ENCODE measurements at places on chromosomes 6 and 20. TPM values are rescaled to one million over a fixed set of nuclear protein-coding genes. Genes with fewer than 3 reads are reported as not detected.

Gene TDRD6
- not detected for total RNA-seq

Gene C2
- 1.3 TPM for total RNA-seq

Gene OR12D3
- not detected for total RNA-seq

Gene DEFB132
- total RNA-seq: not detected

Gene TRIM15
- total RNA-seq: not detected

Gene MTFR2
- 3.7 TPM for total RNA-seq

Gene ZC2HC1B
- total RNA-seq: not detected

Gene ANGPT4
- total RNA-seq: not detected

Gene RAET1G
- total RNA-seq: 0.76 TPM

Gene UQCC2
- total RNA-seq: 14.9 TPM

- no peak for DNase-seq
Measured at GRCh38 chr6:37686111-37686510, 11.6 kb downstream of the MDGA1 start.

DNA sequence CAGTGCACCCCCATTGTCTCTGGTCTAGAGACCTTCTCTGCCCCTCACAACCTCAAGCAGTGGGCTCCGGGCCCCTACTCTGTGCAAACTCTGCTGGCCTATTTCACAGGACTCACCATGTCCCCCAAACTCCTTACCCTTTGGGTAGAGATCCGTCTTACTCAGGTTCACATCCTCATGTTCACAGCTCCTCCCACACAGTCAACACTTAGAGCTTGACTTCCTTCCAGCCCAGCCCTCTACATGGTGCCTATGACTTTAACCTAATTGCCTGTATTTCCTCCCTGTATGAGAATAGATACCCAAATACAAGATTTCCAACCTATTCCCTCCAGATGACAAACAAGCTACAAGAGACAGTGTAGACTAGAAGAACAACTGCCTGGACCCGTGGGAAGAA, 528.6 kb upstream of the JARID2 start:
- DNase-seq: no peak

DNA sequence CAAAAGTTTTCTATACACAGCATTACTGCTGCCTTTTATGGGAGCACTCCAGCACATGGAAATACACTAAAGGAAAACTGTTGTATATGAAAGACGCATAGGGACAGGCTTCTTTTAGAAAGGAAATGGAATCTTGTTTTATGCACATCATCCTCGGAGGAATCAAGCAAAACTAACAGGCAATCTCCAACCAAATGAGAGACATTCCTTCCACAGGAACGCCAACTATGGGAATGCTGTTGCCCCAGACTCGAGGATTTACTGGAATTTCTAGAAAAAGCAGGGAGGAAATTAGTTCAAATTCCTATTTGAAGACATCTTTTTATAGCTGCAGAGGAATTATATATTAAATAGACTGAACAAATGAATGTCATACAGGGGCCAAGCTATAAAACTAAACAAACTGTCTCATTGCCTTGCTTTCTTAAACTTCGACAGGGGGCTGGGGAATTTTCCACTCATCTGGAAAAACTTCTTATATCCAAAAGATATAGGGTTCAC, 52.2 kb downstream of the LYRM4 start:
- DNase-seq: no peak

DNA sequence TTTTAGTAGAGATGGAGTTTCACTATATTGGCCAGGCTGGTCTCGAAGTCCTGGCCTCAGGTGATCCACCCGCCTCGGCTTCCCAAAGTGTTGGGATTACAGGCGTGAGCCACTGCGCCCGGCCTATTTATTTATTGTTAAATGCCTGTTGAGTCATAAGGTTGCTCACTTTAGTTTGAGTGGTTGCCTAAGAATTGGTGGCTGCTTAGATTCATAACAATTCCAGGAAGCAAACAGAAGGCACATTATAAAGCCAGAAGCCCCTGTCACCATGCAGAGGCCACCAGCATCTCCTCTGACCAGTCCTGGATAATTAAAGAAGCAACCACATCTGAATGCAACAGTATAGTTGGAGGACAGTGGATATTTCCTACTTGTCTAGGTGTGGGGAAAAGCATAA, 24.0 kb upstream of the ARMH2 start:
- DNase-seq: no peak

DNA sequence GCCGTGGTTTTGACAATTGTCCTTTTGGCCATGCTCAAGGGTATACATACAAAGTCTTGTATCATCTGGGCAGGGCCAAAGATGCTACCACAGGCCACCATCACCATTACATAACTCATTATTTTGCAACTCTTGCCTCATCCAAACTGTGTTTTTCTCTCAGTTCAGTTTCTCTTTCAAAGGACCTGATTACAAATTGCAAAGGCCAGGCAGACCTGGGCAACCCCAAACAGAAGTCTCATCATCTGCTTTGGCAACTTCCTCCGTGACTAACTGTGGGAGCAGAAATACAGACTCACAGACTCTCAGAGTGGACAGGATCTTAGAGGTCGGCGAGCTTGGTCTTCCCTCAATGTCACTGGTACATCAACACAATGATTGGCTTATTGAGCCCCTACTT, 117.8 kb upstream of the NEDD9 start:
- DNase-seq: no peak

DNA sequence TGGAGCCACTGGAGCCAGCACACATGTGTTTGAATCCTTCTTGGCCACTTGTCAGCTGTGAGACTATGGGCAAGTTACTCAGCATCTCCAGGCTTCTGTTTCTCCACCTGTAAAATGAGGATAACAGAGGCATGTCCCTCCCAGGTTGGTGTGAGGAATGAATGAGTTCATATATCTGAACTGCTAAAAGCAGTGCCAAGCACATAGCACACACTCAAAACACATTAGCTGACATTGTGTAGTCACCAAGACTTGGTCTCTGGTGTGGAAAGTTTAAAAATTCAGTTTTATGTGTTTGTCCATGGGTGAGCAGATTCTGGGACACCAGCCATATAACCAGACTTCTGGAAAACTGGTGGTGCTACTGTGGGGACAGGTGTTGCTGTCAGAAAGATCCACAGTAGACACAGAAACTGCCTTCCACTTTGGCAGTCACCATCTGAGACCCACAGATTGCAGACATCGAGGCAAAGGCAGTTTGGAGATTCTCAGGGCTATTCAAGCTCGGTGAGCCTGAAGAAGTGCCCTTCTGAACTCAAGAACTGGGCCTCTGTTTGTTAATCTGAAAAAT, 115.8 kb downstream of the MRPL14 start:
- DNase-seq: no peak

- peak; percentile 36 for DNase-seq
Measured at GRCh38 chr20:1330075-1330830, 1.3 kb upstream of the SDCBP2 start.

- no peak for DNase-seq
Measured at GRCh38 chr6:133969285-133969920, 16.4 kb downstream of the TBPL1 start.

- DNase-seq: no peak
Measured at GRCh38 chr6:147961481-147962141, 381.0 kb upstream of the SASH1 start.

GRCh38 chr6:136405420-136406029, 115.9 kb upstream of the BCLAF1 start:
- no peak for DNase-seq

- no peak for DNase-seq
Measured at GRCh38 chr6:139973669-139974344, 599.4 kb upstream of the CITED2 start.

DNA sequence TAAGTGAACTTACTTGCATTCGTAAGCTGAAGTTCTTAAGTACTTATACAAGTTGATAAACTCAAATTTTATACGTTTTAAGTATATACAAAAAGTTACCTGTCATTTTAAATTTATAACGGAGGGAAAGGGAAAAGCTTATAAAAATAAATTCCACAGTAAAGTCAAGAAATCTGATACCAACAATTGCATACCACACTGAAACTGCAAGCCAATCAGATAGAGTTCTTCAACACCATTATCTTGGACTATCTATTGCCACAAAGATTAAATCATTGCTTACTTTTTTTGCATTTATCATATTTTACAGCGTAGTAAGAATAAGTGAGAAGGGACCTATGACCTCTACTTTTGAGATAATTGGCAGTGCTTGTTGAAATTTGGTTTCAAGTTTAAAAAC, 386.7 kb downstream of the TFAP2A start:
- no peak for DNase-seq

DNA sequence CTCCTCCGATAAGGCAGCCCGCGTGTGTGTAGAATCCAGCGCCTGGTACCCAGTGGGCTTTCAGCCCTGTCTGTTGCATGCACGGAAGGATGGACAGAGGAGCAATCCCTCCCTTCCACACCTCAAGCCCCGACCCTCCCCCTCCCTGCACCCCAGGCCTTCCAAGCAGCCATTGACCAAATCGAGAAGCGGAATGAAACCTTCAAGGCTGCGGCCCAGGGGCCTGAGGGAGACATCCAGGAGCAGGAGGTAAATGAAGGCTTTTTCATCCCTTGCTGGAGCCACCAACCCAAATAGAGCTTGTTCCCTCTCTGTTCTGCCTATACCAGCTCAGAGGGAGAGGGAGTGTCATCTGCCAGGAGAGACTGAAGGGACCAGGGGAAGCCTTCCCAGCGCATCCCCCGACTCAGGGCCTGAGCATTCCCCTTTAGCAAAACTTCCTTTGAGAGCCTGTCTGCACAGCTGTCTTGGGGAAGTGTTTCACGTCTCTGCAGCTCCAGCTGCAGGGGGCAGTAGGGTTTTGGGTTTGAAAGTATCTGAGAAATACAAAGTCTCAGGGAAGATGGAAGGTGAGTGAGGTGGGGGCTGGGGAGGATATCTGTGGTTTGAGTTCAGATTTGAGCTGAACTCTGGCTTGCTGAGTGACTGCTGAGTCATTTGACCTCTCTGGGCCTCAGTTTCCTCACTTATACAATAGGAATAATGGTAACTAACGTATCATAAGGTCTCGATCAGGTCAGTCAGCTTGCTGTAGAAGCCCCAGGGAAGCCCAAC, 16.1 kb downstream of the FGD2 start:
- DNase-seq: peak; percentile 81

DNA sequence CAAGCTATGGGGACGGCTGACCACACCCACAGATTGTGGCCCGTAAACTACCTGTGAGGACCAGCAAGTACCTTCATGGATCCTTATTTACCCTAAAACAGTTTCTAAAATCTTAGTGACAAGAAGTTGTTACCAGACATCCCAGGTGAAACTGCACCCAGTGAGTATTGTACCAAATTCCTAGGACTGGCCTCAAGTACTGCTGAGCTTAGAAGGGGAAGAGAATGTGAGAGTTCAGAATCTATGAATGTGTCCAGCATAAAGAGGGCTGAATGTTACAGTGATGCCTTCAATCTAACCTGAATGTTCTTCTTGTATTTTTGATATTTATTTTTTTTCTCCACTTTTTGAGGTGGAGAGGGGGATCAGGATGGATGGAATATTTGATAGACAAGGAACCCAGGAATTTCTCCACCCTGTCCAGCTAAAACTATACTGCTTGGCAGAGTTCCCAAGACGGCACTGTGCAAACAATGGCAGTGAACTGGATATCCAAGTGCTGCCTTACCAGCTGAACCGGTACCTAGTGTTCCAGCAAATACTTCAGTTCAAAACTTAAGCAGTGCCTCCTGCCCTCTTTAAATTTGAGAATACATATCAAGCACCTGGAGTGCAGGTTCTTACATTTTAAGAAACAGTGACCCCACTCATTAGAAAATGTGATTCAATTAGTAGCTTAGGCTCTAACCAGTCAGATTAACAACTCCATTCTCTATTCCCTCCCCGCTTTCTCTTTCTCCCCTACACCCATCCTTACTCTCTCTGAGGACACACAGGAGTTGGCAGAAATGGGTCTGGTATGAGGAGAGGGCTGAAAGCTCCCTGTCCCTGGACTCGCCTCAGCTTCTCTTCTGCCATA, 427.3 kb upstream of the FLRT3 start:
- DNase-seq: no peak

GRCh38 chr6:1575210-1576041, 34.3 kb upstream of the FOXC1 start:
- no peak for DNase-seq

GRCh38 chr6:139131736-139132280, 3.1 kb upstream of the HECA start:
- DNase-seq: no peak

GRCh38 chr6:168247443-168248147, 72.0 kb downstream of the DACT2 start:
- no peak for DNase-seq

GRCh38 chr6:63149730-63150129, 61.5 kb upstream of the FKBP1C start:
- DNase-seq: no peak

DNA sequence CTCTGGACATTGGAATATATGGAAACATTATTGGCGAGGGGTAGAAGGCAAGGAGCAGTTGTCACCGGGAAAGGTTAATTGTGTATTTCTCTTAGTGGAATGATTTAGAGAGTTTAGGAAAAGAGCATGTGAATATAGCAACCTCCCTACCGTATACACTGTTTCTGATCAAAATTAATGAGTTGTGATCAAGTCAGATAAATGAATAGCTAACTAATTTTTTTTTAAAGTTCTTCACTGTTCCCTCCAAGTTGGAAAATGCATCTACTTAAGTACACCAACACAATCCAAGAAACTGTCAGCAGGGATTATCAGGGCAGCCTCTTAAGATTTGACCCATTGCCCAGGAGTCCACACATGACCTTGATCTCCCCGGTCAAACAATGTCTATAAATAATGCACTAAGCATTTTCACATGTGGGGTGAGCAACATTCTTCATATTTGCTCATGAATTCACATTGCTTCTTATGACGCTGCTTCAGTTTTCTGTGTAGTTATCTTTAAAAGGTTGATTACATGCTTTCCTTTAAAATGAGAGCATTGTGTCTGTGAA, 680.8 kb upstream of the NRSN1 start:
- no peak for DNase-seq

GRCh38 chr6:170030821-170031471, 259.9 kb downstream of the DLL1 start:
- no peak for DNase-seq

DNA sequence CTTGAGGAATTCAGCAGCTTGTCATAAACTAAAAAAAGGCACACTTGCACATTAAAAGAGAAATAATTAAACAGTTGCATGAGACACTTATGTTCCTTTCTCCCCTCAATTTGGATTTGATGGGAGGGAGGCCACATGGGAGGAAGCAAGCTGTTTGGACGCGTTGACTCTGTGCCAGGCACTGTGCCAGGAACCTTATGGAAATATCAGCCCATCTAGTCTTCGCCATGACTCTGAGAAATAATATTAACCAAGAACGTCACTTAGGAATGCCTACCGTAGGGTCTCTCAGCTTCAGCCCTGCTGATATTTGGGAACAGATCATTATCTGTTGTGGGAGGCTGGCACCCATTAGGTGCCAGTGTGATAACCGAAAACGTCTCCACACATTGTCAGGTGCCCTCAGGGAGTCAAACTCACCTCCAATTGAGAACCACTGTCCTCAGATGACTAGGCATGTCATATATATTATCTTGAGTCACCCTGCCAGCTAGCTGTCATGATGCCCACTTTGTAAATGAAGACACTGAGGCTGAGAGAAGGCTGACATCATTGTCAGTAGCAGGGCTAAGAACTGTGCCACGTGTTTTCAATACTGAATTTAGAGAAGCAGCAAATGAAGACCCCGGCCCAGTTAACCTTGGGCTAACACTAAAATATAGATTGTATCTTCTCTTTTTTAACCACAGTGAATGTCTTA, 36.1 kb downstream of the EYA2 start:
- DNase-seq: no peak

GRCh38 chr6:90493332-90493731, 93.5 kb downstream of the MAP3K7 start:
- DNase-seq: no peak
